CD14-positive monocyte (primary cell): ENCODE measurements at places on chromosomes 2 and 18. TPM values are rescaled to one million over a fixed set of nuclear protein-coding genes. Genes with fewer than 3 reads are reported as not detected.

Gene STAT4
- 0.18 and 0.31 TPM in 2 replicates for polyA plus RNA-seq

Gene GPAT2
- 0.44 TPM for polyA plus RNA-seq

DNA sequence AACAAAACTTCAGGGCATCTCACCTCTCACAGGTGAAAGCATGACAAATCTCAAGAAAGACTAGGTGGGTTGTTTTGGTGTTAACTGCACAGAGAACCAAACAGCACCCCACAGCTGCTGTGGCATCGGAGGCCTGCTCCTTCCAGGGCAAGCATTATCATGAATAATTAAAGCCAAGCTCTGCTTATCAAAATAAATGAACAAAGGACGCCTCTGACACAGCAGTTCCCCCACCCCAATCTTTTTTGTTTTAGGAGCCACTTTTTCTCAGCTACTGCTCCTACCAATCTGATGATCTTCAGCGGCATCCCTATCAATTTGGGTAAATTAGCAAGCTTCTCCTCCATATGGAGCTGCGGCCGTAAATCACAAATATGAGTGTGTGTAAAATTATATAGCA lies 58.6 kb downstream of the KLF7 start:
- H3K27ac ChIP-seq, result no peak overlapping the region
- H3K4me3 ChIP-seq, result no peak overlapping the region
- H3K36me3 ChIP-seq, result peaks cover 92% of the 10 kb centered on the region
- peaks cover 16% of the 10 kb centered on the region for H3K4me1 ChIP-seq
- no peak for DNase-seq
- no peaks in the 10 kb centered on the region for H3K27me3 ChIP-seq

GRCh38 chr18:23494992-23495391 lies 8.3 kb upstream of the RMC1 start:
- no peak overlapping the region for H3K27ac ChIP-seq
- no peak overlapping the region for H3K4me3 ChIP-seq
- no peak for DNase-seq
- H3K4me1 ChIP-seq, result peaks cover 30% of the 10 kb centered on the region
- no peaks in the 10 kb centered on the region for H3K27me3 ChIP-seq

DNA sequence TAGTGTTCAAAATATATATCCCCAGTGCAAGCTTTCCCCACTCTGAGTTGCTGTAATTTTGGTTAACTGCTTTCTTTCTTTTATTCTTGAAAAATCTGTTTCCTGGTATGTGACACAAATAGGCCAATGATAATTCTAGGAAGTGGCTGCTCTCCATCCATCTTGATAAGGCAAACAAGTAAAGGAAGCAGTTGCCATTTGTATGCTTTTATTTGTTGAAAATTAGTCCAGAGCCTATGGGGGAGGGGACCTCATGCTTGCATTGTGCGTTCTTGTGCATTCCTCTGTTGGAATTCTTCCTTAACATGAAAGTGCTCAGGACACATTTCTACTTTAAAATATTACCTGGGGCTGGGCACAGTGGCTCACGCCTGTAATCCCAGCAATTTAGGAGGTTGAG lies 111.2 kb upstream of the FSHR start:
- no peaks in the 10 kb centered on the region for H3K4me1 ChIP-seq
- no peaks in the 10 kb centered on the region for H3K27me3 ChIP-seq
- H3K4me3 ChIP-seq, result no peak overlapping the region
- DNase-seq, result no peak

Gene DCDC2C
- polyA plus RNA-seq, result not detected

Gene INPP4A
- 13.7 TPM for polyA plus RNA-seq

DNA sequence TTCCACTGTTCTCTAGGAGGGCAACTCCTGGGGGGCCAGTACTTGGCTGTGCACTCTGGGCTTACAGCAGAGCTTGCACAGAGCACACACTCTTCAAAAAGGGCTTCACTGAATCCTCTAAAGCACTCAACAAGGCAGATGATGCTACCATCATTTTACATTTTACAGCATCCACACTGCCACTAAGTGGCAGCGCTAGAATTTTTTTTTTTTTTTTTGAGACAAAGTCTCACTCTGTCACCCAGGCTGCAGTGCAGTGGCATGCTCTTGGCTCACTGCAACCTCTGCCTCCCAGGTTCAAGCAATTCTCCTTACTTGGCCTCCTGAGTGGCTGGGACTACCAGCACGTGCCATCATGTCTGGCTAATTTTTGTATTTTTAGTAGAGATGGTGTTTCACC lies 8.6 kb downstream of the AMMECR1L start:
- no peaks in the 10 kb centered on the region for H3K4me1 ChIP-seq
- DNase-seq, result no peak
